ENCODE measurements at places on chromosomes 1 and 21.

DNA sequence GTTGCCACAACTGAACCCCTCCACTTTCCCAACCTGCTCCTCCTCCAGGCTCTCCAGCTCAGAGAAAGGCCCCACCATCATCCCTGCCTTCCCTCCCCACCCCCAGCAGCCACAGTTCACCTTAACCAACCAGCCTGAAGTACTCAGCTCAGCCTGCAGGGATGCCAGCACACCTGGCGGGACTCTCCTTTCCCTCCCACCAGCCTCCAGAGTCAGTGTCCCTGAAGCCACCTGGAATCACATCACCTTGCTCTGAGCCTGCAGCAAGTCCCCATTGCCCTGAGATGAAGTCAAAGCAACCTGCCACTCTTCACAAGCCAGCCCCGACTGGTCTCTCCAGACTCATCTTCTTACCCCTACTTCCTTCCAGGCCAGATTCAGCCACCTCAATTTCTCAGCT, 26.2 kb upstream of the ZC3H12A start:
- peak; percentile 57 for DNase-seq

DNA sequence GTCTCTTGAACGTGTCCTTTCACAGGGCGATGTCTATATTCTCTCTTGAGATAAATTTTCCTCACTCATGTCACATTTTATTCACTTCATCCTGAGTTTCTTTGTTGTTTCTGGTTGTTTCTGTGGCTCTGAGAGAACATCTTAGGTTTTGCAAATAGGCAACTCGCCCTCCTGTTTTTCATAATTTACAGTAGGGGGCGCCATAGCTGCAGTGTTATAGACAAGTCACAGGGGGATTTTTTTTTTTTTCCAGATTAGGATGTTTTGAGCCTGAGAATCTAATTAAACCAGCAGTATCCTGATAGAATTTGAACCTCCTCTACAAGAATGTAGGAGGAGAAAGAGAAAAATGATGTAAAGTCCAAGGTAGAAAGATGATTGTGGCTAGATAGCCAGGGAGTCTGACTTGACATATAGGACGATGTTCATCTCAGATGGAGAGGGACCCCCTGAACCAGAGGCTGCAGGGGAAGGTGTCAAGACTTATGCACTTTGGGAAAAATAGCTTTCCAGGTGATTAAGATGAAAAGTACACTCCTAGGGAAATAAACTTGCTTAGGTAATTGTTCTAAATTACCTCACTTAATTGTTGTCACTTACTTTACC, 76.3 kb downstream of the ZP4 start:
- no peak for DNase-seq

DNA sequence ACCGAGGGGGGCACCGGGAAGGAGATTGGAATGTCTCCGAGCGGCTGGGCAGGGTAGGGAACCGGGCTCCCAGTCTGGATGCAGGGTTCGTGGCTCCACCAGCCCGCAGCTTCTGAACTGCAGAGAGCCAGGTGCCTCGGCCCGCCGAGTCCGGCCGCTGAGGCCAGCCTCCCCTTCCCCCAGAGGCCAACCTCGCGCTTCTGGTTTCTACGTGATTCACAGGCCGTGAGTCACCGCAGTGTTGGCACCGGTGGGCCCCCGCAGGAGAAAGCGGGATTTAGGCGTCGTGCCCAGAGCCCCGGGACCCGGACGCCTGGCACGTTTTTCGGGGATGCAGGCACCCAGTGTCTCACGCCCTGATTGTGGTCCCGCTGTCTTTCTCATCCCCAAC, 458 bp downstream of the CRABP2 start:
- DNase-seq, result no peak

- DNase-seq, result peak; percentile 79
Observed at GRCh38 chr1:225480825-225481434, 53.1 kb upstream of the LBR start.

- no peak for DNase-seq
Observed at GRCh38 chr1:15224974-15225373, 22.0 kb upstream of the FHAD1 start.

GRCh38 chr1:163076446-163076845, 7.3 kb downstream of the RGS4 start:
- no peak for DNase-seq

DNA sequence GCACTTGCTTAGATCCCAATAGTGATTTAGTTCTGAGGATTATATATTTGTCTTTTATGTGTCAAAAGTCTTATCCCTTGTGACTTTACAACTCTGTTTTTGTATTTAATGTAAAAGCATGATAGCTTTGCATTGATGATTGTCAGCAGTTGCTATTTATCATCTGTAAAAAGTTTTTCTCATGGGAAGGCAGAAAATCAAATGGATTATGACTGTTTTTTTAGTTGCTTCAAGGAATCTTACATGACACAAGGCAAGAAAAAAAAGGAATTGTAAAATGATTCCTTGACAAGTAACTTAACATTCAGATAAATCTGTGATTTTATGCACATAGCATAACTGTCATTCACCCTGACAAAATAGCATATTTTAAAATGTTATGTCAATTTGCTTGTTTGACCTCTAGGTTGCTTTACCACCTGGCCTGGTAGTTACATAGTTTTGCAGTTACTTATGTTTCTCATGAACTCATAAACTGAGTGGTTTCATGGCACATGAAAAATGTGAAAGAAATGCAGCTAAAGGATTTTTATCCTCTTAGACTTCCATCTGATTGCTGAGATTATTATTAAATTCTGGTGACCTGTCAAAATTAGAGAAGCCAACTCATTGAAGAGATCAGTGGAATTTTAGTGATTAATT, 622.6 kb downstream of the ADGRL2 start:
- no peak for DNase-seq

GRCh38 chr1:195899762-195900352, 708.4 kb downstream of the KCNT2 start:
- DNase-seq, result no peak

DNA sequence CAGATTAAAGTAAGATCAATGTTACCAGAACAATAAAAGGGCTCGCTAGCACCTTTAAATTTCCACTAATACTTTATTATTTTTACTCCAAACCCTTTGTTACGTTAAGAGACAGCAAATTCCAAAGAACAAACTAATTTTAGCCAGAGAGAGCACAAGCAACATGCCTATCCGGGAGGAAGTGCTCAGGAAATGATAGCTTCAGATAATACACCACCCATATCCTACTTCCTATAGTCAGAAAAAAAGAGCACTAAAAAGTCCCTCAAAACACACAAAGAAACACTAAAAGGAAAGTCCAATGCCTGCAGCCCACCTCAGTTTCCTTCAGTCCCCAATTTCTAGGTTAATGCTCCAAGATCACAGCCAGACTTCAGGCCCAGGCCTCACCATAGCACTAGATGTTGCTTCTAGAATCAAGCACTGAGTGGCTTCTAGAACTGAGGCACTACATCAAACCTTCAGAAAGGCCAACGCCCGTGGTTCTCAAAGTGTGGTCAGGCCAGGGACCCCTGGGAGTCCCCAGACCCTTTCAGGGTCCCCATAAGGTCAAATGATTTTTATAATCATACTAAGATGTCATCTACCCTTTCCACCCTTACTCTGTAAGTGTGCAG, 142.6 kb downstream of the PSMG1 start:
- DNase-seq, result no peak

GRCh38 chr1:197948926-197949899, 32.0 kb downstream of the LHX9 start:
- no peak for DNase-seq

DNA sequence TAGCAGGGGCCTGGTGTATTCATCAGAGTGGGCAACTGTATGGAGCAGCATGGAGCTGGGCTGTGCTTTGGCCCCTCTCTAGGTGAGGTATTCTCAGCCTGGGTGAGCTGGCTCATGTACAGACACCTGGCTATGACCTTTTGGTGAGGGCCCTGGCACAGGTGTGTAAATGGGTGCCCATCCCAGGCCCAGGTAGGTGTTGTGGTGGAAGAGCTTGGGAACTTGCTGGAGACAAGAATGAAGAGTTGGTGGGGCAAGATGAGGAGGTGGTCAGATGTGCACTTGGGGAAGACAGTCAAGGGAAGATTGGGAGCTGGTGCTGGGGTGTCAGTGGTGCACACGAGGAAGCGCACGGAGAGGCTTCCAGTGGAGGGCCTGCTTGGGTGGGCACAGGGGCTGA, 95.5 kb downstream of the TRIM11 start:
- DNase-seq, result no peak

DNA sequence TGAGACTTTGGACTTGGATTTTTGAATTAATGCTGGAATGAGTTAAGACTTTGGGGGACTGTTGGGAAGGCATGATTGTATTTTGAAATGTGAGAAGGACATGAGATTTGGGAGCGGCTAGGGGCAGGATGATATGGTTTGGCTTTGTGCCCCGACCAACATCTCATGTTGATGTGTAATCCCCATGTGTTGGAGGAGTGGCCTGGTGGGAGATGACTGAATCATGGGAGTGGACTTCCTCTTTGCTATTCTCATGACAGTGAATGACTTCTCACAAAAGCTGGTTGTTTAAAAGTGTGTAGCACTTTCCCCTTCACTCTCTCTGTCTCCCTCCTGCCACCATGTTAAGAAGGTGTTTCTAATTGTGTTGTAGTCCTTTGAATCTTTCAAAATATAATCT, 9.3 kb upstream of the PHGDH start:
- no peak for DNase-seq

- no peak for DNase-seq
Observed at GRCh38 chr1:176557543-176558258, 94.7 kb downstream of the PAPPA2 start.

- no peak for DNase-seq
Observed at GRCh38 chr21:16742131-16742641, 770.7 kb upstream of the CXADR start.

GRCh38 chr1:67053535-67053784, 488 bp downstream of the SLC35D1 start:
- peak; percentile 42 for DNase-seq

DNA sequence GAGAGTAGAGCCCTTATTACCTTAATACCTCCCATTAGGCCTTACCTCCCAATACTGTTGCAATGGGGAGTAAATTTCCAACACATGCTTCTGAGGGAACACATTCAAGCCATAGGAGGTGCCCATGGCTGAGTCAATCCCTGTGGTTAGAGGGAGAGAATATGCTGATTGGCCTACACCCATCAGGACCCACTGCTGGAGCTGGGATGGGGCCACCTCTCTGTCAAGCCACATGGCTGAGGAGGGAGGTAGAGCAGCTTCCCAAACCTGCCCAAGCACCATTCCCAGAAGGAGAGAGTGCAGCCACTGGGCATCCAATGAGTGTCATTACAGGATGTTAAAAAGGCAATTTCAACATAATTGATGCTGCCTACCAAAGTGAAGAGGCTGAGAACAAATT, 228.1 kb downstream of the C1orf94 start:
- DNase-seq, result no peak

GRCh38 chr1:30731806-30732276, 8.5 kb upstream of the MATN1 start:
- DNase-seq, result no peak

DNA sequence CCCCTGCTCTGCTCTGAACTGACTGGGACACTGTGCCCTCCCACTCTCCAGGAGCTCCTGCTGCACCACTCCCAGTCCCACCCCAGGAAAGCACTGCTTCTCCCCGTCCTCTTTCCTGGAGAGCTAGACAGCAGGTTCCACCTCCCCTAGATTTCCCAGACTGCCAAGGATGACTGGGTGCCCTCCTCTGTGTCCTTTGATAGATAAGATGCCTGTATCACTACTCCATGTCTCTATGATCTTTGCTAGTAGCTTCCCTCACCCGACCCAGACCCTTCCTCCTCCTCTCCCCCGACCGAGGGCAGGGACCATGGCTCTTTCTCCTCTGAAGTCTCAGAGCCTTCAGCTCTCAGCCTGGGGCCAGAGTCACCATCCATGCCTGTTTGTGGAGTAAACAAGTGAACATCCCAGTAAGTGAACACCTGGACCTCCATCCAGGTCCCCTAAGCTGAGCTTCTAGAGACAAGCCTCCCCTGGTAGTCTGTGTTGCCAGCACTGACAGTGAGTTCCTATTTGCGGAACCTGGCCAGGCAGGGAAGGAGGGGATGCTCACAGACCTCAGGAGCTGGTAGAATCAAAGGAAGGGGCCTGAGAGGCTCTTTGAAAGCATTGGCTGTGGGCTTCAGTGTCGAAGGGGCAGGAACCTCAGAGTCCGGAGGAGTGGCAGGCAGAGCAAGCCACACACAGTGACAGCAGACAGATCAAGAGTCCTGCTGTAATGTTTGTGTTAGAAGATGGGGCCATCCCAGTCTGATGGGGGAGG, 104.0 kb downstream of the PAX7 start:
- no peak for DNase-seq

- no peak for DNase-seq
Observed at GRCh38 chr1:229271448-229272159, 693 bp downstream of the RAB4A start.

DNA sequence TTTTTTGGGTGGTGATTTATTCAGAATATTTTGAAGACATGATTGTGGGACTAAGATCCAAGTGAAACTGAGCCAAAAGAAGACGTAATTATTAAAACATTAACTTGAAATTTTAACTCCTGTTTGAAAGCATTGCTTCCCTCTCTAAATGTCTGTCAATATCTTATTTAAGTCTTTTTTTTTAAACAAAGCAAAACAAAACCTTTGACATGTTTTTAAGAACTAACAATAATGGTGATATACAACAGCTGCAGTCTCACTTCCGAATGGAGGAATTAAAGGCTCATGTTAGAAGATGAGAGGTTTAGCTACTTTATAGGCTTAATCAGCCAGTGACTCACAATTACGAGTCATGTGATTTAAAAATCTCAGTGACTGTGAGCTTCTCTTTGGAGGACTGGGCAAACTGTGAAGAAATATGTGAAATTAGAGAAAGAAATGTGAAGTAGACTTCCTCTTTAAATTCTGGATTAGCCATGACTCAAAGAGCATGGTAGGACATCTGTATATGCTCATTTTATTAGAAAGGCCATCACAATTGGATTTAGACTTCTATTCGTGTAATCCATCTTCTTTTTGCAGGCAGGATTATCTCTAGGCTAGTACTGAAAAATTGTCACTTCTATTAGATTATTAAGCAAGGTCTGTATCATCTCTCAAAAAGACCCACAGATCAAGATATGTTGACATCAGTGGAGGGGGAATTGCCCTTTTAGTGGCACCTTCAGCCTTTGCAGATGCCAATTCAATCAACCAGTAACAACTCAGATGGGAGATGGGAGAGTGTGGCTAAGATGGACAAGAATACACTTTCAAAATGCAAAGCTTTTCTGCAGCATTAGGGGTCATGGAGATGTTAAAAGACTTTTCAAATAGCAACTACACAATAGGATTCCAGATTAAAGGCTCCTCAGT, 28.7 kb downstream of the KCNA3 start:
- DNase-seq, result no peak

DNA sequence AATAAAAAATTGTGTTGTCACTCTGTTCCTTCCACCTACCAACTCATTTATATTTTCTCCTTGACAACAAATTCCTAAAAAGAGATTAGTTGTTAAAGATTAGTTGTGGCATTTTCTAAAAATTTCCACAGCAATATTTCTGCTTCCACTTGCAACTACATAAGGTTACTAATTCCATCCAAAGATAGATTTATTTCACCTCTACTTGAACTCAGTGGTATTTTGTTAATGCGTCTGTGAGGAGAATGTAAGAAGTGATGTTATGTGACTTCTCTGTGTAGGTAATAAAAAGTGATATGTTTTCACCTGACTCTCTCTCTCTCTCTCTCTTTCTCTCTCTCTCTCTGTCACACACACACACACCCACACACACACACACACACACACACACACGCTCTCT, 1104.8 kb downstream of the AMY1C start:
- DNase-seq, result no peak

Data from NCI-H510A (cell line).